Effector CD4-positive, alpha-beta T cell (primary cell): ENCODE measurements at places on chromosomes 1 and 21.

DNA sequence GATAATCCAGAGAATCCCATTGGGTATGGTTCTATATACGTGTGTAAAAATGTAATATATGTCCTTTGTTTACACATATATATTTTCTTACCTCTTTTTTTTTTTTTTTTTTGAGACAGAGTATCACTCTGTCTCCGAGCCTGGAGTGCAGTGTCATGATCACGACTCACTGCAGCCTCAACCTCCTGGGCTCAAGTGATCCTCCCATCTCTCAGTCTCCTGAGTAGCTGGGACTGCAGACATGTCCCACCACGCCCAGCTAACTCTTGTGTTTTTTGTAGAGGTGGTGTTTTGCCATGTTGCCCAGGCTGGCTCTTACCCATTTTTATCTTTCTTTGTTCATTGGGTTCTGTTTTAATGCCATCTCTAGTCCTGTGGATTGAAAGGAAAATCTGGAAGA lies 59.5 kb downstream of the ZBTB17 start:
- no peak for DNase-seq

- no peak for DNase-seq
Observed at GRCh38 chr21:29164323-29164942, 34.0 kb downstream of the MAP3K7CL start.

- DNase-seq: no peak
Observed at GRCh38 chr1:104648269-104648691, 898.6 kb downstream of the AMY1C start.

- DNase-seq: no peak
Observed at GRCh38 chr1:207342332-207342731, 20.9 kb downstream of the CD55 start.

DNA sequence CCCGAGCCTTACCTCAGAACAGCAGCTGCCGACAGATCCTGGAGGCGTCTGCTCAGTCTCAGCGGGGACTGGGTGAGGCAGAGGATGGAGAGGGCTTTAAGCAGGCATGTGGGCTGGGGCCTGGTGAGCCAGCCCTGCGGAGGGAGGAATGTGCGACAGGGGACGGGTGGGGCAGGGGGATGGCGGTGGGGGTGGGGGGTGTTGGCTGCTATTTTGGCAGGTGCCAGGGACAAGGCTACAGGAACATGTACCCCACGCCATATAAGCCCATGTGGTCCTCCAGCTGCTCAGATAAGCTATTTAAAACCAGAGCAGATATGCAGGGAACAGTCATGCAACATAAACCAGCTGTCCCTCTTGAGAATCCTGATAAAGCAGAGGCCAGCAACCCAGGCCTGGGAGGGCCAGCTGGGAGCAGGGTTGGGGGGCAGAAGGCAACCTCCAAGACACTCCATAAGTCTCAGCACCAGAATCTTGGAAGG lies at the start of gene TNNT2:
TSS of gene TNNT2 (minus strand) at position 70 of the 482 bp plus-strand sequence. CDS start 4,426 bp downstream, outside the sequence.
- DNase-seq: no peak

DNA sequence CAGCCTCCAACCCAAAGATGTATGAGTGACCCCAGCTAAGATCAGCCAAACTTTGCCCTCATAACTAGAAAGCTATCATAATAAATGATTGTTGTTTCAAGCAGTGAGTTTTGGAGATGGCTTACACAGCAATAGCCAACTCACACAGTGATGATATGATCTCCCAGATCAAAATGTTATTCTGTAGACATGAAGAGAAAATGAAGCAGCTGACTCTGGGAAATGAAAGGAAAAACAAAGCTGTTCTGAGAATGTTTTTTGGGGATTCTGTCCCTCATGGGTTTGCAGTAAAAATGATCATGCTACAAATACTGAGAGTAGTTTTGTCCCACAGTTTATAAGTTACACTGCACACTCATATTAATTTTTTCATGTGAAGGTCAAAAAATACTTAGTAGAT lies 617.8 kb downstream of the MRPL39 start:
- no peak for DNase-seq

DNA sequence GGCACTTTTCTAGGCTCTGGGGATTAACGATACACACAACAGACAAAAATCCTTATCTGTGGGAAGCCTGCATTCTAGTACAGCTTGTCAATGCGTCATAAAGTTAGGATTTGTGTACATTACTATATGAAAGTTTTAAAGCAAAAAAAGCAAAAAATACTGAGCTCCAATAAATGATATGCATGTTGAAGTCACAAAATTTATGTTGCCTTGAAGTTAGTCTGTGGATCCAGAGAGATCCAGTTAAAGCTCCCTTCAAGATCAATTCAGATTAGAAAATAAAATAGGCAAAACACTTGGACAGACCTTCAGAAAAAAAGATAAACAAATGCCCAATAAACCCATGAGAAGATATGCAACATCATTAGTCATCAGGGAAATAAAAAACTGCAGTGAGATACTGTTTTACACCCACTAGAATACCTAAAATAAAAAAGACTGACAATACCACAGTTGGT lies 33.1 kb upstream of the KCNQ4 start:
- DNase-seq: no peak

DNA sequence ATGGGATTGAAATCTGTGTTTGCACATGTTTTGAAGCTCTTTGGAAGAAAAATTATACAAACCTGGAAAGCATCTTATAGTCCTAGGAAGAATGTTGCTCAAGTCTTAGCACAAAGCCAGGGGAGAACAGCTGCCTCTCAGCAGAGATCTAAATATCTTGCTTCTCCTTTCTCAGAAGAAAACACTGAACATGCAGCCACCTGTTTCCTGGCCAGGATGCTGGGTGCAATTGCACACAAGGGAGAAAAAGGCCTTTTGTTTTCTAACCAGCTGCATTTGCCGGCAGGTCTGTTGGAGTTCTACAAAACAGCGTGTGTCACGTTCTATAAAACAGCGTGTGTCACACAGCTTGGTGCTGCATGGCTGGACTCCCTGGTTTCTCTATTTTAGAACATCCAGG lies 259.6 kb upstream of the PLD5 start:
- no peak for DNase-seq

DNA sequence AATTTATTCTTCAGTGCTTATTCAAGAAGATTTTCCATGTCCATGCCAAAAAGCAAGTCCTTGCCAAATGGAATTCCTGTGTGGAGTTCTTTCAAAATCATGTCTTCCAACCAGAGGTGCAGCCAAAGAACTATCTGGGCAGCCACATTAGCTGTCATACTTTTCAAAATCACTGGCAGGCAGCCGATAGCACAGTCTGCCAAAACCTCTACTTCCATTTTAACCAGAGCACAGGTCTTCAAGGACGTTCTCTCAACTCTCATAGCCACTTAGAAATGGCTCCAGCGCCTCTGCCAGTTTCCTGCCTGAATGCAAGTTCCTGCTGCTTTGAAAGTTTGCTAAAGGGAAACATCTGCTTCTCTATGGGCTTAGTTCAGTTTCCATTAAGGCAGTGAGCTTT lies 975.7 kb upstream of the ADGRL4 start:
- no peak for DNase-seq

DNA sequence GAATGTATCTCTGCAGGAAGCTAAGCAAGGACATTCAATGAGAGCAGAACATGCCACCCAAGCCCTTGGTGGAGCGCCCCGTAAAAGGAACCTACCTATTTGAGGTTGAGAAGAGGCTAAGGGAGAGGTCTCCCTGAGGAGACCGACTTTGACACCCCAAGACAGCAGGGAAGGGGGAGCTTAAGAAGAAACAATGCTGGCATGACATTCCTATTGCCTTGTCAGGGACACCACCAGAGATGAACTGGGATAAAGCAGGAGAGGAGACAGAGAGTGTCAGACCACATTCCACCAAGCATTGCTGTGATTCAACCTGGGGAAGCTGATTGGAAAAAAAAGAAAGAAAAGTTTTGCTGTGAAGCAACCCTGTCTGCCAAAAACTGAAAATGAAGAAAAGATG lies 13.3 kb upstream of the S100A2 start:
- DNase-seq: no peak

DNA sequence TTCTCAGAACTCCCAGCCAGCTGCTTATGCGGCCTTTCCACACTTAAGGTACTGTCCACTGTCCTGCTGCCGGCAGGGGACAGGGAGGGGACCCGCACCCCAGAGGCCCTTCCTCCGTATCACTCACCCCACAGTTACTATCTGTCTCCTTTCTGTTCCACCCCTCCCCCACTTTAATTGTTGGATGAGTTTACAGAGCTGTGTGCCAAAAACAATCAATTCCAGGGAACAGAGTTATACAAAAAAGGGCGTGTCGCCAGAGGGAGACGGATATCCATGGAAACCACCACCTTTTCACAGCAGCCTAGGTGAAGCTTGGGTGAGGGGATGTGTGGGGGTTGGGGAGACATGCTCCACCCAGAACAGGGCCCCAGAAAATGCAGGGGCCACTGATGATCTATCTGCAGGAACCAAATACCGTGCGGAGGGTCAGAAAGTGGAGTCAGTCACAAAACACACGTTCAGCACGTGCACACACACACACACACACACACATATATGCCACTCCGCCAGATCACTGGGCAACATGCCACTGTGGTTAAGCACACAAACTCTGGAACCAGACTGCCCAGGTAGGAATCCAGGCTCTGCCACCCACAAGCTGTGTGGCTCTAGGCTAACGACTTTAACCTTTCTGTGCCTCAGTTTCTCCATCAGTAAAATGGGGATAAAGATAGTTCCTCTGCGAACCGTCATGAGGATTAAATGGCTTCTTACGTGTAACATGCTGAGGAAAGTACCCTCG lies 30.5 kb downstream of the CASZ1 start:
- no peak for DNase-seq

- no peak for DNase-seq
Observed at GRCh38 chr1:47680815-47681475, 243.1 kb downstream of the FOXD2 start.

DNA sequence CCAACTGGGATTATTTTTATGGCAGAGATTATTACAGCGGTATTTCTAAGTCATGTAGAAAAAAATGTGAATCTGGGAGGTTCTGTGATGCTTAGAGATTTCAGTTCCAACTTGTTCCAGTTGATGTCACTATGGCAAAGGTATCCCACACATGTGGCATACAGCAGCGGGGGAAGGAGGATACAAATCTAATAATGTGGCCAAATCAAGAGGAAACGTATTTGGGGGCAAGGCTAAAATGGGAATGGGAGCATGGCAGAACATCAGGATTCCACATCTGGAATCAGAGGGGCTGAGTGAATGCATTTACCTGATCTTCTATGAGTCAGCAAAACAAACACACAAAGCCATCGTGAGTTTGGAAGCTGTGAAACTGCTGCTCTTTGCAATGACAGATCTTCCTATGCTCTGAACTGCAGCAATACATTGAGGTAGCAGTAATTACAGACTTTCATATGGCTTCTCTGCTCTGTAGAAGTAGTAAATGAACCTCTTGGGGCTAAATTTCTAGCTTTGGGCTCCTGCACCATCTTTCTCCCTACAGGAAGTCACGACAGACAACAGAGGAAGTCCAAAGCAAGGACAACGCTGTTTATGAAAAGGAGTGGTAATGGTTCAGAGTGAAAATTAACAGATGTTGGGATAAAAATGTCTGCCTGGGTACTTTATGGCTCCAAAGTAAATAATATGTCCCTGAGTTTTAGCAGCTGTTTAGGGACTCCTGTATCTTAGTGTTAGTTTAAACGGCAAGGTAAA lies 55.5 kb downstream of the GABPA start:
- no peak for DNase-seq

DNA sequence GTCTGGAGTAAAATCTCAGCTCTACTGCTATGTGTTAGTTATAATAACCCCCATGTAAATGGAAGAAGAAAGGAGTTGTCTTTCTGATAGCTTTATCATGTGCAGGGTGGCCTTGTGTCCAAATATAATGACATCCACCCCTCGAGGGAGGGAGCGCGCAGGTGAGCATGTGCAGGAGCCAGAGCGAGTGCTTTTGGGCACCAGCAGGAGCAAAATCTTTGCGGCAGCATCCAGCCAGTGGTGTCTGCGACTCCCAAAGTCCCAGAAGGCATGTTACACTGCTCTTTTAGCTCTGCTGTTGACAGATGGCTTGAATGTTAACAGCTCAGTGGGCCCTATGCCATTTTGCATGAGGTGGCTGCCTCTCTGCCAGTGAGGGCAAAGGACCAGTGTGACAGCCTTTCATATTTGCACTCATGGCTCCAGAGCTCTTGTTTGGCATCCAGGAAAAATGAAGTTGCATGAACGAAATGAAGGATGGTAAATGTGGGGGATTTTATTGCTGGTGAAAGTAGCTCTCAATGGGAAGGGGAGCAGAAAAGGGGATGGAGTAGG lies 146.7 kb downstream of the HMCN1 start:
- DNase-seq: no peak

DNA sequence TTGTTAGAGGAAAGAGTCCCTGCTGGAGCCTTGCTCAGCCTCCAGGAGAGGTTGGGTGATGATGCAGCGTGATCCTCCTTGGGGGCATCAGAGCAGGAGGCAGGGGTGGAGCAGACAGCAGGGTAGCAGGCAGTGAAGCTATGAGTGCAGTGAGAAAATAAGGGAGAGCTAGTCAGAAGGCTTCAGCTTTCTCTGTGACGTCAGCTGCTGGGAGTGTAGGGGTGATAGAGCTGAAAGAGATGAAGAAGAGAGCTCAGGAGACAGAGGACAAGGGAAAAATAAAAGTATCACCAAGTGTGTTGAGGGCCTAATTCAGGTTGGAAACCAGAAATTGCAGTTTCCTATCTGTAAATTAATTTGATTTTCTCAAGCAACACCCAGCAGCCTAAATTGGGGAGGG lies 2.2 kb upstream of the ADAM30 start:
- no peak for DNase-seq

DNA sequence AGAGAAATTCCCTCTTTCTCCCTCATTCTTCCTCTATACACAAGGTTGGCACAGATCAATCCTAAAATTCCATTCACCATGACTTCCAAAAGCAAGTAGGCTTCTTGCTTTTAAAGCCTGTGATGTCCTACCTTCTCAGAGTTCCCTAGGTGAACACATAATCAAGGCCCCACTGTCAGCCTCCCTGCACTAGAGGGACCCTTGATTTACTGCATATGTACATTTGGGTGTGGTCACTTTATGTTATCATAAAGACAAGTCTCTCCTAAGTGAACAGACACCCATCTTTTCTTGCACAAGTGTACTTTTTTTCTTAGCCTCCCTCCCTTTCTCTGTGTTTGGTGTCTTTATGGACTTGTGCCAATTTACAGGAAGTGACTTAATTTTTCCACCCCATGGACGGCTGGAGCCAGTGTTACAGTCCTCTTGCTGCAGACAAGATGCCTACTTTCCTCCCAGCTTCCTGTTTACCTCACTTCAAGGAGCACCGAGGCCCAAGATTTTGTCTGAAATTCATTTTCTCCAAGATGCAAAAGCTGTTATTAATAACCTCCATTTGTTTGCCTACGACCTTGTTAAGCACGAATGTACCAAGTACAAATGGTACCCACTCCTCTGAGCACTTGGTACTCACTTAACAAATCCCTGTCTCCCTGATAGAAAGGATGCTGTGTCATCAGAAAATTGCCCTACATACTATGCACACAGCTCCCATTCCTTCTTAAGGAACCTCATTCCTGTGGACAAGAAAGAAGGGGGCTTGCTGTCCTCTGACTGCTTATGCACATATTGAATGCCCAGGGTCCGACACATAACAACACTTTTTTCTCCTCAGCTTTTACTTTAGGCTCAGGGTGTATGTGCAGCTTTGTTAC lies 82.8 kb upstream of the SLC44A3 start:
- DNase-seq: no peak

GRCh38 chr1:204350312-204350711 lies 9.4 kb downstream of the PLEKHA6 start:
- no peak for DNase-seq

- DNase-seq: peak; percentile 60
Observed at GRCh38 chr1:32981003-32981901, 16.6 kb upstream of the RNF19B start.
